NCI-H2107 (cell line): ENCODE measurements at places on chromosomes 4 and X.
A peak's percentile ranks its signal among the peaks of the same experiment; 100 is the strongest.

- no peak for DNase-seq
These were observed 289.4 kb downstream of the ANKRD50 start for GRCh38 chr4:124423160-124423559.

GRCh38 chr4:177573507-177573906 lies 131.3 kb upstream of the AGA start:
- DNase-seq: no peak

- DNase-seq: peak; percentile 20
These were observed 716 bp downstream of the KIT start for GRCh38 chr4:54658252-54659093.

DNA sequence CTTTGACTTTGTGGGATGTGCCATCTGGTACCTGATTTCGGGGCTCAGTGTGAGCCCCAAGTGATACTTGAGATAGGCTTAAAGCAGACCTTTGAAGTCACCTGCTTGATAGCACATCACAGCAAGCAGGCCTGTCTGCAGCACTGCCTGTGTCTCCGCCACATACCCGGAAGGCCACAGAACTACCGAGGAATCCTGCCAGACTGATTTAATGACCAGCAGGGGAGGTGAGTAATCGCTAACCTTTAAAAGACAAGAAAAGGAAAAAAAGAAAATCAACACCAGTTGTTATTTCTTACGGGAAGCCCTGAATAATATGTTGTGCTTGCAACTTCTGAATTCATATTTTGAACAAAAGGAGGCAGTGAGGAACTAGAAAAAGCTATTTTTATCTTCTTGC lies 6.8 kb downstream of the PTCHD1 start:
- no peak for DNase-seq

GRCh38 chr4:48090621-48091020 lies 43.4 kb downstream of the TXK start:
- DNase-seq: no peak

DNA sequence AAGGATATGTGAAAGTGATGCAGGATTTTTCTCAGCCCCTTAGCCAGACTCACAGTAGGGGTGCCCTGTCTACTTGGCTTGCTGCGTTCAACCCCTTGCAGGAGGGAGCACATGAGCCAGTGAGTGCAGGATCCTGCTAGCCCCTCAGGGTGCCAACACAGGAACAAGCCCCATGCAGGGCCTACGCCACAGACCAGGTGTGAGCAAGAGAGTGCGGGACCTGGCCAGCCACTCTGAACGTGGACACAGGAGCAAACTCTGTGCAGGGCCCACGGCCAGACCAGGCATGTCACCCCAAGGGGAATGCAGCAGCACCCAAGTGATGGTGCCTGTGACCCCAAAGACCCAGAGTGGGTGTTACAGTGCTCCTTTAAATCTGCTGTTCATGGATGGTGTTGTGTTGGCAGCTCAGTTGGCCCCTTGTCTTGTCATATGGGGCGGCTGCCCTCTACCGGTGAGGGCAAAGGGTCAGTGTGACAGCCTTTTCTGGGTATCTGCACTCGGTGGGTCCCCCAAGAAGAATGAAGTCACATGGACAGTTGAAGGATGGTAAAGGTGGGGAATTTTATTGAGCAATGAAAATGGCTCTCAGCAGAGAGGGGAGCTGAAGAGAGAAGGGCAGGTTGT lies 188.4 kb upstream of the MAOA start:
- DNase-seq: no peak

DNA sequence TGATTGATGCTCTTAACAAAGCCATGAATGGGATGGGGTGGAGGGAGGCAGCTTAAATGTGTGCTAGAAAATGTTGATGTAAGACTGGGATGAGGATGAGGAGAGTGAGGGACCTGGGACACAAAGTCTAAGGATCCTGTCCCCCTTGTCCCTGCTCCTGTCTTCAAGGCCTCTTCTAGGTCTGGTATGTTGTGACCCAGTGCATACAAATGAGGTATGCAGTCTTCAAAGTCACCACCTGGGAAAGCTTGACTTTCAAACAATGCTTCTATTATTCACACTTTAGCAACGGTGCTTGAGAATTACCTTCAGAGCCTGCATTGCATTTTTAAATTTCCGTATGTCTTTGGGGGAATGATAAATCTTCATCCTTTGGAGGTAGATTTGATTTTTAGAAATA lies 88.4 kb upstream of the SLC34A2 start:
- DNase-seq: no peak

DNA sequence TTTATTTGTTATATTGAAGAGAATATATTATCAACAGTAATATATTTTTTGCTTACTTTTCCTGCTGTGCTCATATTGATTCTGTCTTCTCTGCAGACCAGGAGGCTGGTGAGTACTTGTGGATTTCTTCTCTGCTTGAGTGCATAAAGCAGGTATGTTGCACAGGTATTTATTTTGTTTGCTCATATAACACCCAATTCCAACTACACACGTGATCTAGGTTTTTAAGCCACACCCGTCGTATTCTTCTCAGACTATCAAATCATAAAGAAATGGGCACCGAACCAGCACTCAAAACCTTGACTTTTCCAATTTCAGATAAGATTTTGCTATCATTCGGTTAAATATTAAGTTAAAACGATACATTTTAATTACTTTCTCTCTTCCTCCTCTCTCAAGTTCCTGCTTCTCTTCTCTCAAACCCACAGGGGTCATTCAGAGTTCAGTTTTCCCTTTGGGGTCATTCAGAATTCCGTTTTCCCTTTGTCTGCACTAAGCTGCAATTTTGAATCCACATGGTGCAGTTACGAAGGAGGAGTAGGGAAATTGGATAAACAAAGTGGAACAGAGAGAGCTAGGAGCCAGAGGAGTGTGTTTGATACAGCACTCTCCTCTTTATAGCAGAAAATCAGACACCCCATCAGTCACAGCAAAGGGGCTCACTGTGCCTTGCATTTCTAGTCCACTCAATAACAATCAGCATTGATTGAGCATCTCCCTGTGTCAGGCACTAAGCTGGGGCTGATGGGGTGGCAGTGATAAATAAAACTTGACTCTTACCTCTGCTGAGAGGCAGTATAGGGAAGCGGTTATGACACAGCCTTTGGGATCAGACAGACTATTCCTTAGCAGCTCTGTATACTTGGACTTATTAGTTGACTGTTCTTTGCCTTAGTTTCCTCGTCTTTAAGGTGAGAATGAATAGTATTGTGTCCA lies at the start of gene ADH1C:
TSS of gene ADH1C (minus strand) at position 145 of the 936 bp plus-strand sequence. CDS start at position 74, 71 bp downstream.
- no peak for DNase-seq

DNA sequence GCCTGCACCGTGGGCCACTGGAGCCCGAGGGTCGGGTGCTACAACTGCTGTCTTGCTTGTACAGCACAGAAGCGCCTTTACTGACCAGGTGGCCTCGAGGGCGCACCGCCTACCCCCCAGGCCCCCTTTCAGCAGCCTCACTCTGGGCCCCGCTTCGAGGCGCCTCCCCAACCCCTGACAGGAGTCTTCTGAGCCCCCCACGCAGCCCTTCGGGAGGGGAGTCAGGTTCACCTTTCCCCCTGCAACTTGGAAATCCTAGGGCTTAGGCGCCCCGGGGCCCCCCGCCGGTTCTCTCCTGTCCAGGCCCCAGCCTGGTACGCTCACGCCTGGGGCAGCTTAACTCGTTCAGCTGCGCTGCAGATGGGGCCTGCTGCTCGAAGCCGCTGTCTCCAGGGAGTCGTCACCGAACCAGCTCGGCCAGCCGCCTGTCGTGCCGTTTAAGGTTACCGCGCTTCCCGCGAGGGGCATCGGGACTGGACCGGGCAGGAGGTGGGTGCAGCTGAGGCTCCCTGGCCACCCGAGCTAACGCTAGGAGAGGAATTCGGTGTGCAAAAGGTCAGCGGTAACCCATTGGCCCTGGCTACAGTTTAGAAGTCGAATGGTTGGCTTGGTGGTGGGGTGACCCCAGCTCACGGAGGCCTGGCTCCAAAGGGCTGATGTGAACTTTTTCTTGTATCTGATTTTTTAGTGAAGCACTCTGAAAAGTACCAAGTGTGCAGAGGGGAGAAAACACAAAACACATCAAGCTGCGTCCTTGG lies 58.9 kb upstream of the BCOR start:
- no peak for DNase-seq
